ENCODE measurements at places on chromosomes 3 and 15. TPM values are rescaled to one million over a fixed set of nuclear protein-coding genes. Genes with fewer than 3 reads are reported as not detected.

The AADACL2 gene
- total RNA-seq = not detected

The IMPG2 gene
- 0.07 TPM for total RNA-seq

- no peak overlapping the region for H3K27ac ChIP-seq
- DNase-seq = no peak
- no peak overlapping the region for H3K4me3 ChIP-seq
- no peaks in the 10 kb centered on the region for H3K27me3 ChIP-seq
- peaks cover 41% of the 10 kb centered on the region for H3K4me1 ChIP-seq
Measured at GRCh38 chr3:58564456-58565160, 12.6 kb downstream of the FAM107A start.

- DNase-seq = no peak
- H3K4me1 ChIP-seq = no peaks in the 10 kb centered on the region
- no peak overlapping the region for H3K27ac ChIP-seq
Measured at GRCh38 chr3:183189641-183190040, 27.1 kb upstream of the LAMP3 start.

DNA sequence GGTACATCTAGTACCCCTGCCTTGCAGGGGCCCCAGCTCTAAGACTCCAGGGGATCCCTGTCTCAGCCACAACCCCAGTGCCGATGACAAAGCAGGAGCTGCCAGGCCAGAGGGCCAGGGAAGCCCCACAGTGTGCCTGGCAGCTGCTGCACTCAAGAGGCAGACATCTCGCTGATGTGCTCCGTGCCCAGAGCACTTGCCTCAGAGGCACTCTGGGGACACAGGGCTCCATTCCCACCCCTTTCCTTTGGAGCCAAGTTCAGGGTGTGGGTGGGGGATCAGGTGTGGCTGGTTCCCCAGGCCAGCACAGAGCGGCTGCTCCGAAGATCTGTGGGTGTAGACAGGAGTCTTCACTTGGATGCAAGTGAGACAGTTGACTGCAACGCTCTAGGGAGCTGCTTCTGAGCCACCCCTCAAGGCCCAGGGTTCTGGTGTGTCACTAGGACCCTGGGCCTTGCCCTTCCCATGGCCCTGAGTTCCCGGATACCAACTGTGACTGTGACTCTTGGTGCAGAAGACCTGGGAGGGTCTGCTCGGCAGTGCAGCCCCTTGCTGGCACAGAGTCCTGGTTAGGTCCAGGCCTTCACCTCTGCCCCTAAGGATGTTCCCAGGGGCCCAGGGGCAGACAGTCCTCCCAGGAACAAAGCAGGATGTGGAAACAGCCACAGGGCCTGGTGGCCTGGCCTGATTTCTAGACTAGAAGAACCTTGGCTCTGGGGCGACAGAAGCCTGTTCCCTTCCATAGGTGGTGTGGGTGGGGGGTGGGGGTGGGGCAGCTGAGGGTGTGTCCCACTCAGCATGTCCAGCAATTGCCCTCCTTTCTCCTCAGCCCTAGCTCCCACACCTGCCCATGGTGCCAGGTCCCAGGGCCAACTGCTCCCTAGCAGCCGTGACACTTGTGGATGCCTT, 2.5 kb downstream of the NT5DC2 start:
- H3K36me3 ChIP-seq = peaks cover 5% of the 10 kb centered on the region
- no peak for DNase-seq
- H3K27me3 ChIP-seq = no peaks in the 10 kb centered on the region
- H3K4me1 ChIP-seq = peaks cover 27% of the 10 kb centered on the region

DNA sequence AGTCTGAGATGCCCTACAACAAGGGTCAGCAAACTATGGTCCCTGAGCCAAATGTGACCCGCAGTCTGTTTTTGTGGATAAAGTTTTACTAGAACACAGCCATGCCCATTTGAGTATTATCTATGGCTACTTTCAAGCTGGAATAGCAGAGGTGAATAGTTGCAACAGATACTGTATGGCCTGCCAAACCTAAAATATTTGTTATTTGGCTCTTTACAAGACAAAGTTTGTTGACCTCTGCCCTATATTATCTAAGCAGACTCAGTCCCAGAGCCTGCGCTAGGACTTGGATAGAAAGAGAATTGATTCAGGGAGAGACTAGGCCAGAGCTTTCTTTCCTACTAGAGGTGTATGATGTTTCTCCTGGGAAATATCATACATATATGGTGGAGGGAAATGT, 81.7 kb upstream of the NMNAT3 start:
- H3K27me3 ChIP-seq = no peaks in the 10 kb centered on the region
- H3K4me1 ChIP-seq = peaks cover 29% of the 10 kb centered on the region
- no peak overlapping the region for H3K4me3 ChIP-seq
- peak overlapping the region; percentile 74 for H3K27ac ChIP-seq
- no peaks in the 10 kb centered on the region for H3K36me3 ChIP-seq
- DNase-seq = no peak

- H3K27ac ChIP-seq = no peak overlapping the region
- H3K36me3 ChIP-seq = no peaks in the 10 kb centered on the region
- no peaks in the 10 kb centered on the region for H3K27me3 ChIP-seq
- H3K4me1 ChIP-seq = peaks cover 34% of the 10 kb centered on the region
Measured at GRCh38 chr15:90362936-90363212, 10.8 kb downstream of the ZNF774 start.

Measured in Caco-2 (cell line).